Bronchial epithelial cell (primary cell): ENCODE measurements at places on chromosomes 5 and 9. TPM values are rescaled to one million over a fixed set of nuclear protein-coding genes. Genes with fewer than 3 reads are reported as not detected.
A peak's percentile ranks its signal among the peaks of the same experiment; 100 is the strongest.

GRCh38 chr5:74200560-74200959 lies 440.0 kb downstream of the ENC1 start:
- no peak for DNase-seq

- no peak for DNase-seq
Measured at GRCh38 chr5:16855485-16855884, 80.6 kb downstream of the MYO10 start.

GRCh38 chr5:106331415-106331814 lies 1339.3 kb downstream of the EFNA5 start:
- DNase-seq, result no peak

DNA sequence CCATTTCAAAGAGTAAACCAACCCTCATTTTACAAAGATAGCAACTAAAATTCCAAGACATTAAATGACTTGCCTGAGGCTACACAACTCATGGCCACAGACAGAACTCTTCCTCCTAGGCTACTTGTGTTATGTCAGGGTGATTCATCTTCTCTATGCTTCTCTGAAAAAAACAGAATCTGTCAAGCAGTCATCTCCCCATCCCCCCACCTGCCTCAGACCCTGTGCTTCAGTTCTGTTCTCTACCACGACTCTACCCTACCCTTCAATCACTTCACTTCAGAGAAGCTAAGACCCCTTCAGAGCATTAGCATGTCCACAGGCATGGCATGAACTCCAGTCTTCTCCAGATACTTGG lies 277.7 kb upstream of the PTGER4 start:
- peak; percentile 86 for DNase-seq

- DNase-seq, result no peak
Measured at GRCh38 chr9:133704711-133705181, 33.4 kb downstream of the SARDH start.

- DNase-seq, result peak; percentile 61
Measured at GRCh38 chr5:79120221-79120620, 8.6 kb downstream of the BHMT start.

DNA sequence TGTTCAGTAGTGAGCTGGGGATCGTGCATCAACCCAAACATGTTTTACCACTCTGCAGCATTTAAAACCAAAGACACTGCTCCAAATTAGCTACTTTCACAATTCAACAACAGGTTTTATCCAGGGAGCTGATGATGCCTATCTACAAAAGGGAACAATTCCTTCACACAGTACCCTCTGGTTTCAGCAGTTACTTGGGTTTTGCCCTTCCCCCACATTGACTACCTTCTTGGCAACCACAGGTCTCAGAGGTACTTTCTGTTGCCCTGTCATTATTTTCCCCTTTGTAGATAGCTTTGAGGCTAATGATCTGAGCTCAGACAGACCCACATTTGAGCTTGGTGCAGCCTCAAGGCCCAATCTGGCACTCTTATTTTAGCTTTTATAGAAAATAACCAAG lies 96.1 kb downstream of the WDR41 start:
- no peak for DNase-seq

GRCh38 chr9:83537331-83538171 lies 650 bp downstream of the FRMD3 start:
- no peak for DNase-seq

DNA sequence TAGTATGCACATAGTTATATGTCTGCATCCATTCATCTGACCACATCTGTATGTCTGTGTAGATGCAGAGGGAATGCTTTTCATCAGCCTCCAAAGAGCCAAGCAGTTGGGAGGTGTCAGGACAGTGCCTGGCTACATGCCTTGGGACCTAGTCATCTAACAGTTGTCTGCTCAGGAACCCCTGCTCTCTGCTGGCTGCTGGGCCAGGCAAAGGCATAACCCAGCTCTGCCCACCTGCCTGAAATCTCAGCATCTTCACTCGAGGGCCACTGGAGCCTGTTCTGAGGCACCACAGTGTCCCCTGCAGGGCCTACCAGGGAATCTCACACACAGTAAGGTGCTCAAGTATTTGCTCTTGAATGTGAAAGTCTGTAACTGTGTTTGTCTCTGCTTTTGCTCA lies 3.7 kb downstream of the C9orf50 start:
- peak; percentile 74 for DNase-seq

DNA sequence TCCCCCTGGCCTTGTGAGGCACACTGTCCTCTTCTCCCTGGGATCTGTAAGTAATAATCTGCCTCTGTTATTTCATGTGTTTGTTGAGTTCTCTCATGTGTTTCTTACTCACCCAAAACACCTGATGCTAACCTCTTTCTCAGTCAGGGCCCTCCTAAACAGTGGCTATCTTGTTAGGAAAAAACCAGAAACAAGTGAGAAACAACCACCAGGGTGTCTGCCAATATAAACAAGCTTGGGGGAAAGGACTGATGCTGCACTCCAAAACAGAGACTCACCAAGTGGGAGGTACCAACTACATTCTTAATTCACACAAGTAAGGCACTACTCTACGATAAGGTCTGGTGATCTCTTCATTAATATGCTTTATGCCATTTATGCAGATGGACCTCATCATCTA lies 564.4 kb downstream of the SEMA5A start:
- peak; percentile 26 for DNase-seq

DNA sequence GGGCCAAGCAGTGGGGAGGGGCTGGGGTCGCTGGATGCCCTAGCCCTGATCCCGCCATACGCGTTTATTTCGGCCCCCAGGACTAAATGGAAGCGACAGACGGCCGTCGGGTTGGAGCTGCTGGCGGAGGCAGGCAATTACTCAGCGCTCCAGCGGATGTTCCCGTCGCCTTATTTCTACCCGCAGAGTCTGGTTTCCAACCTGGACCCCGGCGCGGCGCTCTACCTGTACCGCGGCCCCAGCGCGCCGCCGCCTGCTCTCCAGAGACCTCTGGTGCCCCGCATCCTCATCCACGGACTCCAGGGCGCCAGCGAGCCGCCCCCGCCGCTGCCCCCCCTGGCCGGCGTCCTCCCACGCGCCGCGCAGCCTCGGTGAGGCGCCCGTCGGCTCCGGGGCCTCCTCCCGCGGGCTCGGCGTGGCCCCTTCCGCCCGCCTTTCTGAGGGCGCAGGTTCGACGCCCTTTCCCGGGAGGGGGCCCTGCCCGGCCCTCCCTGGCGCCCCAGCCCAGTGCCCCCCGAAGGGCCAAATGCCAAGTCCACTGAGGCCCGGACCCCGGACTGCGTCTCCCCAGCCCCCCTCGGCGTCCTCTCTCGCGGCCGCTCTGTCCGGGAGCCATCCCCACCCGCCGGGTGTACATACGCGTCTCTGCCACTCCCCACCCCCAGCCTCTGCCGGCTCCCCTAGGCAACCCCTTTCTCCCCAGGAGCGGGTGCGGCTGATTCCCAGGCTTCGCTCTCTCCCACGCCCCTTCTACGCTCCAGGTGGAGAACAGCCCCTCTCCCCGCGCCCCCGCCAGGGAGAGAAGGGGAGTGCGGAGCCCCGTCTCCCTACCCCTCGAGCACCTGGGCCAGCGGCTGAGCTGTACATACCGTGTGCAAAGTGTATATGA lies 7.0 kb downstream of the BARHL1 start:
- no peak for DNase-seq

DNA sequence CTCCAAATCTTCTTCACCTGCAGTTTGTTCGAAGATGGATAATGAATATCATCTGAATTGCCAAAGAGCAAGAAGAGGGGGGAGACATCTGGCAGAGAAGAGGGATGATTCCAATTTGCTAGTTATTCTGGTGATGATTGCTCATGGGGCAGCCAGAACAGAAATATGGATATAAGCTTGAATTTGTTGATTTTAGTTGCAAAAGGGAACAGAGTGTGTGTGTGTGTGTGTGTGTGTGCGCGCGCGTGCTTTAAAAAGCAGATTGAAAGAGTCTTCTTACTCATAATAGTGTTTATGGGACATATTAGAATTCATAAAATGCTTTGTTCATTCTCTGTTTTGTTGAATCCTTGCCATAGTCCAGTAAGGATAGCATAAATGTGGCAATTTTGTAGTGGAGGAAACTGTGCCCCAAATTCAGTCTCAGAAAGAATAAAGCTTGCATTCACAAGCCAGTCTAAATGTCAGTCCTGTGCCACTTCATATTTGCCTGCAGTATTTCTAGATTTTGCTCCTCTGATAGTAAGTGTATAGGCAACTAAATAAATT lies 436.3 kb upstream of the KLF4 start:
- DNase-seq, result no peak

DNA sequence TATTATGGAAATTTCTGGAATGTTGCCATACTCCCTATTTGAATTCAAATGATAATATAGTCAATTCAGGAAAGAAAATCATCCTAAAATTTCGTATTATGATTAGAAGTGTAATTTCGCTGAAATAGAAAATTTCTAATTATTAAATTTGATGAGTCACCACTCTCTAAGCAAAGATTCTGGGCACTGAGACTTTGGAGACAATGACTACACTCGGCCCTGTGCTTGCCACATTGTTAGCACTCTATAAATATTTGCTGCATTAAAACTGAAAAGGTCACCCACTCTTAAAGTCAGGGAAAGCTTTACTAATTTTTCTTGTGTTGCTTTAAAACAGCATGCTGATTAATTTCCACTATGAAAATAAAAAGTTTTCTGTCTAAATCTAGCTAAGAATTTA lies 240.3 kb downstream of the TLE4 start:
- DNase-seq, result no peak

DNA sequence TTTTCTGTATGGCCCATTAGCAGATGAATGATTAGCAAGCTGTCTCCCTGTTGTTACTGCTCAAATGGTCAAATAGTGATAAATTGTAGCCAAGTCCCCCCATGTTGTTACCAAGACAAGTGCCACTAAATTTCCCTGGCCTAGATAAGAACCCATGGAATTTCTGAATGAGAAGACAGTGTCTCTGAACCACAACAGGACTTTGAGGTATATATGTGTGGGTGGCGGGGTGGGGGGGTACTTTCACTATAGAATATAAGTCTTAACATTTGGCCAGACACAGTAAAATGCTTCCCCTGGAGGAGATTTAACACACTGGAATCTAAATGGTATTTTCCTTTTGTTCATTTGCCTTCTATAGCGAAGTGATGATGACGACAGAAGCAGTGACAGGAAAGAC lies 28.7 kb downstream of the XPA start:
- DNase-seq, result no peak

DNA sequence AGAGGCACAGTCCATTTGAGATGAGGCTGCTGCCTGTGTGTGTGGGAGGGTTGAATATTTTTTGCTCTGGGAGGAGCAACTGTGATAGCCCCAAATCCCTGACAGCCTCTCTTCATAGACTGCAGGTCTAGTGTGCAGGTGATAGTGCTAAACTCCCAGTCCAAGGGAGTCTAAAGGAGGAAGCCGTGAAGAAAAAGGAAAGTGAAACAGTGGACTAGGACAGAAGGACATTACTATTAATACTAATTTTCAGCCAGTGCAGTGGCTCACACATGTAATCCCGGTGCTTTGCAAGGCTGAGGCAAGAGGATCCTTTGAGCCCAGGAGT lies 295.0 kb downstream of the PDE4D start:
- no peak for DNase-seq

DNA sequence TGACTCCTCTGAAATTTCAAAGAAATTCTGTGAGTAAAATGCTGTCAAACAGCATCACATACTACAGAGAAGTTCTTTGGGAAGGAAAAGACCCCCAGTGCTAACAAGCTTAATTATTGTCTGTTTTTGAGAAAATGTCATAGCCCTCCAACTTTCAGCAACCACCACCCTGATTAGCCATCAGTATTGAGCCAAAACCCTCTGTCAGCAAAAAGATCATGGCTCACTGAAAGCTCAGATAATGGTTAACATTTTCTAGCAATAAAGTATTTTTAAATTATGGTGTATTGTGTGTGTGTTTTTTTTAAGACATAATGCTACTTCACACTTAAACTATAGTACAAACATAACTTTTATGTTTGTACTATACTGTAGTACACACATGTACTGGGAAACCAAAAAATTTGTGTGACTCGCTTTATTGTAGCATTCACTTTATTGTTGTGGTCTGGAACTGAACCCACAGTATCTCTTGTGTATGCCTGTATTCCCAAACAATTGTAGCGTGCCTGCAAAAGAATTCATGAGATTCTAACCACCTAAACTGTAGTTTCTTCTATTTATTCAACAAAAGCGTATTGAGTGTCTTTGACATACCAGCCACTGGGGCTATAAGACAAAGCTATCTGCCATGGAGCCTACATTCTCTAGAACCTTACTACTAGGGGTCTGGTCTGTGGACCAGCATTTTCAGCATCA lies 31.6 kb downstream of the TLE4 start:
- DNase-seq, result no peak

DNA sequence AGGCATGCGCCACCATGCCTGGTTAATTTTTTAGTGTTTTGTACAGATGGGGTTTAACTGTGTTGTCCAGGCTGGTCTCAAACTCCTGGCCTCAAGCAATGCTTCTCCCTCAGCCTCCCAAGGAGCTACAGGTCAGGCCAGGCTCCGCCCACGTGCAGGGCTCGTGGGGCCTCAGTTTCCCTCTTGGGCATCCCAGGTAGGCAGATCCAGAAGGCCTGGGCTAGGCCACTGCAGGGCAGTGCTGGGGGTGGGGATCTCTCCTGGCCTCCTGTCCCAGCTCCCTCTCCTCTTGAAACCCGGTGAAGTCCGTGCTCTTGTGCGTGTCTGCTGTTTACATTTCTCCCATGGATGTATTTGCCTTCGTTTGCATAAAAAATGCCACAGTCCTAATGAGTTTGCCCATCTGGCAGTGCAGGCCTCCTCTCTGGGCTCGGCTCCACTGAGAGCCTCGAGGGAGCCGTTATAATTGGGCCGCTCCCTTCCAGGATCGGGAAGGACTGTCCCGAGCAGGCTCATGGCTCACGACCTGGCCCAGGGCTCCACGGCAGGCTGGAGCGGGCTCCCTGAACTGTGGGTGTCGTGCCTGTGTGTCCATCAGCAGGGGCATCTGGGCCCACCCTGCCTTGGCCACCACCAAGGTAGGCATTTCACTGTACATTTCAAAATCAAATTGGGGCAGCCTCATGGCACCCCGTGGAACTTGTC lies 52.6 kb upstream of the RUFY1 start:
- DNase-seq, result no peak

DNA sequence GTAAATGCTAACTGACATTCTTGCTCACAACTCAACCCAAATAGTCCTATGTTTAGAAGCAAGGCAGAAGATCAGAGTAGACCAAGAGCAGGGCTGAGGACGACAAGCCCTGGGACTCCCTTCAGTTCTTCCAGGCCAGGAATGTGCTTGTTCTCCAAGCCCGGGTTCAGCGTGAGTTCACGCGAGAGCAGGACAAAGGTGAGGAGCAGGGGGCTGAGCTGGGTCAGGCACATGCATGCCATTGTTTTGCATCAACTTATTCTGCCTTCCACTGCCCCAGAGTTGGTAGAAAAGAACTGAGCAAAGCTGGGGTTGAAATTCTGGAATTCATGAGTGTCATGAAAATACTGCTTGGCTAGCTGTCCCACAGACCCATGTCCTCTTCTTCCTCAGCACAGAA lies 206.5 kb downstream of the PAX5 start:
- DNase-seq, result no peak

- DNase-seq, result peak; percentile 15
Measured at GRCh38 chr9:126630458-126631237, 16.9 kb downstream of the LMX1B start.

CARD9 gene
- 0.51 and 0.53 TPM in 2 replicates for total RNA-seq

SVEP1 gene
- 0.26 and 1.3 TPM in 2 replicates for total RNA-seq

PDE8B gene
- total RNA-seq, result under 0.01 TPM in 1 of 2 replicates, not detected in the other

REEP5 gene
- 26.3 and 50.2 TPM in 2 replicates for total RNA-seq

CDKN2B gene
- total RNA-seq, result 29.2 and 64.0 TPM in 2 replicates

TXNDC8 gene
- total RNA-seq, result not detected in 2 replicates

LHFPL2 gene
- 29.8 and 32.4 TPM in 2 replicates for total RNA-seq

TAF1L gene
- total RNA-seq, result under 0.01 TPM in 1 of 2 replicates, not detected in the other
